T-helper 1 cell (primary cell): ENCODE measurements at places on chromosomes 11 and 22.

DNA sequence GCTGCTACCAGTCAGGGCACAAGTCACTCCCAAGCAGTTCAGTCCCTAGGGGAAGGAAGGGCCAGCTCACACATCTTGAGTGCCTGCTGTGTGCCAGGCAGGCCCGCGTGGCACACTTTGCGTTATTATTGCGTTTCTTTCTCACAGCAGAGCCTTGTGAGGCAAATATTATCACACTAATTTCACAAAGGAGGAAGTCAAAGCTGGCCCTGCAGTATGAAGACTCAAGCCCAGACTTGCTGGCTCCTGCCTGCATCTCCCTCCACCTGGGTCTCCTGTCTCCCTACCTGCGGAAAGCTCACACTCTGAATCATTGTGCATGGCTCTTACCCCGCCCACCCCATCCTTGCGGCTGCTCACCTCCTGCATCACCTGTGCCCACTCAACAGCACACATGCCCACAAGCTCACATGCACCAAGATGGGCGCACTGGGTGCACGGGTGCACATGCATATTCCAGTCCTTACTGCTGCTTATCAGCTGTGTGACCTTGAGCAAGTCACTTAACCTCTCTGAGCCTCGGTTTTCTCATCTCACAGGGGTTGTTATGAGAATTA is 31.7 kb upstream of the P2RY2 start:
- no peak for DNase-seq

DNA sequence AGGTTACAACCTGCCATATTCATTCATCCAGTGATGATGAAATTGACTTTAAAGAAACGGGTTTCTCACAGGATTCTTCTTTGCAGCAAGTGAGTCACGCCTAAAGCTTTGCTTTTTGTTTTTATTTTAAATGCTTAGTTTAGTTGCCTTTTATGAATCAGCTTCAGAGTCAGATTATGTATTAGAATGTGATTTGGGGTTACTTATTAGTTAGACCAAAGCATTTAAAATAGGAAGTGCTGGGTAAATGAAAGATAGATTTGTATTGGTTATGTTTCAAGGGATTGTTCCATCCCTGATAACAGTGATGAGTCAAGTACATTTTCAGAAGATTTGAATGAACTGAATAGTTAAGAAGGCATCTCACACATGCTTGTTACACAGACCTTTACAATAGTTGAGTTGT is 101.3 kb upstream of the GAL start:
- DNase-seq = no peak

DNA sequence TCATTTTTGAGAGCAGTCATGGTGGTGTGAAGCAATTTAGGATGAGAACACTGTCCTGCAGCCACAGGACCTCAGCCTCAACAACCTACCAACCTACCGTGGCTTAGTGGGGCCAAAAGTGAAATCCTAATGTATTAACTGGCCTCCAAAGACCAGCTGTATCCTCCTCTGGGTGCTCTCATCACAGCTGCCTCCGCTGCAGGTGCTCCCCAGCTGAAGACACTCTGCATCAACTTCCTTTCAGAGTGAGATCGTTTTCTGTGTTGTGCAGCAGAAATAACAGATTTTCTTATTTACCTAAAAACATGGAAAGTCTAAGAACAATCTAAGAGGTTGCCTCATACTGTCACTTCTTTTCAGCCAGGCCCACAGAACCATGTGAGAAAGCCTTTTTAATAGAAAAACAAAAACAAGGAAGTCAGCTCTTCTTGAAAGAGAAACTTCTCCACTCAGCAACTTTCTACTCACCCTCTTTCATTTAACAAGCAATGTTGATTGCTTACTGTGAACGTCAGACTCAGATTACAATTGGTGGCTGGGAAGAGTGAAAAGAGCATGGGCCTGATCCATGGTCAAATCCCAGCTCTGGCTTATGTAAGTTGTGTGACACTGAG is 136.1 kb downstream of the TENM4 start:
- DNase-seq = no peak

GRCh38 chr11:1481861-1482441 is 4.6 kb downstream of the MOB2 start:
- no peak for DNase-seq

DNA sequence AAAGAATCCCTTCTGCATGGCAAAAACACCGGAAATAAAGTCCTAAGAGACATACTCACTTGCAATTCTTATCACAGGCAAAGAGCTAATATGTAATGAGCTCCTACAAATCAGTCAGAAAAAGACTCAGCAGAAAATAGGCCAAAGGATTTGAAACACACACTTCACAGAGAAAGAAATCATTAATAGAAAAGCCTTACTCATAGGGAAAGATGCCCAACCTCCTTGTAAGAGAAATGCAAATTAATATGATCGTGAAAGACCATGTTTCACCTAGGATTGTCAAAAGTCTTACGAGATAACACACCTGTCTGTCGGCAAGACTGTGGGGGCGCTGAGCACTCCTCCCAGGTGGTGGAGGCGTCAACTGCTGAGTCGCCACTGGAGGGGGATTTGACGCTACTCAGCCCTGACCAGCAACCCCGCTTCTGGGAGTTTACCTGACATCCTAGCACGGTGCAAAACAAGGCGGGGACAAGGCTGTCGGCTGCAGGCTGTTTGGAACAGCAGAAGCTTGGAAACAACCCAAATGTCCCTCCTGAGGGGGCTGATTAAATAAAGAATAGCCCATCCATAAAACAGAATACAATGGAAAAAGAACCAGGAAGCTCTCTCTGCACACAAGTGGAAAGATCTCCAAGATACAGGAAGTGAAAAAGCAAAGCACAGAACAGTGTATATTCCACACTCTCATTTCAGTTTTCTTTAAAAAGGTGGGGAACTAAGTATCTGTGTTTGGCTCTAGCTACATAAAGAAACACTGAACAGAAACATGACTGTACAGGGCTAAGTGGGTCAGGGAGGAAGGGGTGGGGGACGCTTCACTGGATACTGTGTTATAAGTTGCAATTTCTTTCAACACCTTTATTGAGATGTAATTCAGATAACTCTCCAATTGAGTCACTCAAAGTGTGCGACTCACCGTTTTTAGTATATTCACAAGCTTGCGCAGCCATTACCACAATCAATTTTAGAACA is 11.5 kb downstream of the CSNK1E start:
- DNase-seq = no peak

DNA sequence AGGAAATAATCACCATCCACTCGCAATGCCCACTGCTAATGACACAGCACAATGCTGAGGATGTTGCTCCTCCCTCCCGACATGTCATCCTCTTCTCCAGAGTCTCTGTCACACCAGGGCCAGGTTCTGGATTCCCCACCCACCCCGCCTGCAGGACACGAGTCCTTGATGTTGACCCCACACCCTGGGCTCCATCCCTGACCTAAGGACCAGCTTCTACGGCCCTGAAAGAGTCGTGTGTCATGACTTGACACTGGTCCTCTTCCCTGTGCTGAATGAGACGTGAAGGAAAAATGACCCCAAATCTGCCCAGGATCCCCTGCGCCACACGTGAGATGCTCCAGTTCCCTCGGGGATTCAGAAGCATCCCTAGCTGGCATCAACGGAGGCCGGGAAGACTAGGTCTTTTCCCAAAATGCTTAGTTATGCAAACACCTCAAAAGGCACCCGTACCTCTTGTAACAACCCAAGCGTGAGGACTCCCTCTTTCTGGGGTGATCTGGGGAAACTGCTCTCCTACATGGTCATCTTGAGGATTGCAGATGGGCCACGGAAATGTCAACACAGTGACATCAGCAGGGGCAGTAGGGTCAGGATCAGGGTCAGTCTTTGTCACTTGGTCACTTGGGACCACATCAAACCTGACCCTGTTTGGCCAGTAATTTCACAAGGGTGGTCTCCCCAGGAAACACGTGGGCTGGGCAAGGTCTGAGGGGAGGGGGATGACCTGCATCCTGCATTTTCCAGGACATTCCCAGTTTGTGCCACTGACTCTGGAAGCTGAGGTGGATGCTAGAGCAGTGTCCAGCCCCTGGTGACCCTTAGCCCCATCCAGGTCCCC is 42.0 kb downstream of the IGLL5 start:
- no peak for DNase-seq

DNA sequence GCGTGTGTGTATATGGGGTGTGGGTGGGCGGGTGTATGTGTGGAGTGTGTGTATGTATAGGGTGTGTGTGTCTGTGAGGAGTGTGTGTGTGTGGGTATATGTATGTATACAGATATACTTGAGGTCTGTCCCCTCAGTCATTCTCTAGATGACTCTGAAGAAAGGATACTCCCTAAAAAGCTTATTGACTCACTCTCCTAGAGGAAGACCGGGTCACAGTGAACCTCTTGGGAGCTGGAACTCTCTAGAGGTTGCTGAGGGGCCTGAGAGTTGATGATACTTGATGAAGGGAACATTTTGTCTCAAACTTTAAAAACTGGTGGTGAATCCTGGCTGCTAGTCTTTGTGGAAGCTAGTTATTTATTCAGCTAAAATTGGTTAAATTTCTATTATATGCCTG is 15.1 kb downstream of the STX3 start:
- DNase-seq = no peak

DNA sequence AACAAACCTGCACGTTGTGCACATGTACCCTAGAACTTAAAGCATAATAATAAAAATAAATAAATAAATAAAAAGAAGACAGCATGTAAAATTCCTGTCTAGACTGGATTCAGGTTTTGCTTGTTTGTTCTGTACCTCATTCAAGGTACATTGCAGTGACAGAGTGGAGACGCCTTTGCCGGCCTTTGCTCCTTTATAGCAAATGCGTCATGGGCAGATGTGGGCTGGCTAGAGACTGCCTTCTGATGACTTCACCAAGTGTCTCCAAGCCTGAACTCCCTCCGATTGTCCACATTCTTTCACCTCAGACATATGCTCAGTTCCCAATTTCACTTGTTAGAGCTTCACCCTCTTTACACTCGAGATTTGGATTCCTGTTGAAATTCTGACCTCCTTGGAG is 147.8 kb upstream of the ARHGAP20 start:
- DNase-seq = no peak

- no peak for DNase-seq
Measured at GRCh38 chr11:126797457-126798169, 203.0 kb downstream of the KIRREL3 start.
